ENCODE measurements at places on chromosomes 13 and 19.

DNA sequence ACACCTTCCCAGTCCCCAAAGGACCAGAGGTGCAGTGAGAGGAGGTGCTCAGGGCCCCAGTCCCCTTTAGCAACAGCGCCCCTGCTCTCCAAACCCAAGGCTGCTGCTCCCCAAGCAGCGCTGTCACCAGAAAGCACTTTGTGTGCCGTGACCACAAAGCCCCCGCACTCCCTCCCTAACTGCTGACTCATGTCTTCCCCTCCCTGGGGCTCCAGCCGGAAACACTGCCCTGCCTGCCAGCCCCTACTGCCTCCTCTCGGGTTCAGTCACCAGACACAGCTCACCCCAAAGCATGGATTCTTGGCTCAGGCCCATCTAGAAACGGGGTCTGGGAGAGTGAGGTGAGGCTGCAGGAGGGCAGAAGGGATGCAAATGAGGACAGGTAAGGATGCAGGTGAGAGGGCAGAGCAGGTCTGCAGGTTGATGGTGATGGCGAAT lies 4.9 kb upstream of the TNFSF14 start:
- peak; percentile 90 for DNase-seq

DNA sequence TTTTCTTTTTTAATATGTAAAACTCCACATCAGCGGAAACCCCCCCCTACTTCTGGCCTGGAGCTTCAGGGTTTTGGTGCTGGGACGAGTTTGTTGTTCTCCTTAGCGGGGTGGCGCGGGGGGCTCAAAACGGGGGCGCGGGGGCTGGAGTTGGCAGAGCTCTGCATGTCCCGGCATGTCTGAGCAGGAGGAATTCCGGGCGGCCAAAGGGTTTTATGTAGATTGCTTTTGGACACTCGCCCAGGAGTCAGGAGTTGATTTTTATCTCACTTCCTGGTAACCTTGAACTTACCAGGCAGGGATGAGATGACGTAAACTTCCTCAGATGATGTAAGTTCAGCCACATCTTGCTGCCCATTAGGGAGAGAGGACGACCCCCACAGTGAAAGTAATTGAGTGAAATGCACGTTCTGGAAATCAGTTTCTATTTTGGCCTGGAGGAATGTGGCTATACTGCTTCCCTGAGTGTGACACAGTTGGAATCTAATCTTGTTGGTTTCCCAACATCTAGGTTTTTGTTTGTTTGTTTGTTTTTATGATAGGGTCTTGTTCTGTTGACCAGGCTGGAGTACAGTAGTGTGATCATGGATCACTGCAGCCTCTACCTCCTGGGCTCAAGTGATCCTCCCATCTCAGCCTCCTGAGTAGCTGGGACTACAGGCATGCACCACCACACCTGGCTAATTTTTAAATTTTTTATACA lies 21.0 kb upstream of the GDF15 start:
- DNase-seq: no peak

DNA sequence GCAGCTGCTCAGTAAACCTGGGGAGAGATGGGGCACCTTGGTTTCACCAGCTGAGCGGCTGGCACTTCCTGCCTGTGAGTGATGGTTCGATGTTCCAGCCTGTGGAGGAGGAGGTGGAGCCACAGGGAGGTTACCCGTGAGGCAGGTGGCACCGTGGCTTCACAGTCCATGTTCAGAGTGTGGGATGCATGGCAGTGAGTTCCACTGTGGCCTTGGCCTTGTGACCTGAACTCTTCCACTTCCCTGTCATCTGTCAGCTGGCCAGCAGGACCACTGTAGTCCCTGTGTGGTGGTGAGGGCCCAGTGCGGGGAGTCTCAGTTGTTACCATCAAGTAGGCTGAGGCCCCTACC lies 16.9 kb downstream of the SMARCA4 start:
- DNase-seq: no peak

- peak; percentile 68 for DNase-seq
These were observed 695 bp downstream of the ICAM1 start for GRCh38 chr19:10271543-10272086.

DNA sequence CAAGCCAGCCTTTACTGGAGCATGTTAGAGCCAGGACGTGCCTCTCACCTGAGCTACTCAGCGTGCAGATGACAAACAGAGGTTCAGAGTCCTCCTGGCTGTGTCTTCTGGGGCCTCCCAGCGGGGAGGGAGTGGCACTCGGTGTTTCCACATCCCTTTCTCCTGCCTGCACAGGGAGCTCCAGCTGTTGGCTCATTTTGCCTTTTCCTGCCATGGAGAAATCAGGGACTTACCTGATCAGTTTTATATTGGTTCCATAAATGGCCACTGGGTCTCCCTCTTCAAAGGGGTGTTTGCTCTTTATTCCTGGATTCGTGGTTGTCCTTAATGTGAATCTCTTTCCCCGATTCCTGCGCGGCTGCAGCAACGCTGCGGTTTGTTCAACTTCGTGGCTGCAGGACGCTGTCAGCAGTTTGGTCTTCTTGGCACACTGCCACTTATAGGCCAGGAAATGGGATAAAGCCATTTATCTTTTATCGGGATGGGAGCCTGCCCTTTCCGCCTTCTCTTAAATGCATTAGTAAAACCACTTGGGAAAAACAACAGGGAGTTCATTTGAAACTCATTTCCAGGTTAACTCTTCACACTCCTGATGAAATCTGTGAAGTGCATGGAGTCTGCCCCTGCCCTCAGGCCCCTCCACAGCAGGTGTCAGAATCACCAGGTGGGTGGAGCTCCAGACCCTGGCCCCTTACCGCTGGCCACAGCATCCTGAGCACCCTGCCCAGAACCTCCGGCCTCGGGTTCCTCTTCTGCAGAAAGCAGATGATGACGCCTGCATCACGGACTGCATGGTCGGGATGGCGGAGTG lies 39.8 kb upstream of the MCF2L start:
- DNase-seq: no peak

DNA sequence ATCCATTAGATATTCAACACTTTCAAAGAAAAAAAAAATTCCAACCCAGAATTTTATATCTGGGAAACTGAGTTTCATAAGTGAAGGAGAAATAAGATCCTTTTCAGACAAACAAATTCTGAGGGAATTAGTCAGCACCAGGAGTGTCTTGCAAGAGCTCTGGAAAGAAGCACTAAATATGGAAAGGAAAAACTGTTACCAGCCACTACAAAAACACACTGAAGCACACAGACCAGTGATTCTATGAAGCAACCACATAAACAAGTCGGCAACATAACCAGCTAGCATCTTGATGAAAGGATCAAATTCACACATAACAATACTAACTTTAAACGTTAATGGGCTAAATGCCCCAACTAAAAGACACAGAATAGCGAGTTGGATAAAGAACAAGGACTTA lies 368.4 kb upstream of the MIR17HG start:
- DNase-seq: no peak

- no peak for DNase-seq
These were observed 14.2 kb downstream of the RAB8A start for GRCh38 chr19:16125737-16126495.

DNA sequence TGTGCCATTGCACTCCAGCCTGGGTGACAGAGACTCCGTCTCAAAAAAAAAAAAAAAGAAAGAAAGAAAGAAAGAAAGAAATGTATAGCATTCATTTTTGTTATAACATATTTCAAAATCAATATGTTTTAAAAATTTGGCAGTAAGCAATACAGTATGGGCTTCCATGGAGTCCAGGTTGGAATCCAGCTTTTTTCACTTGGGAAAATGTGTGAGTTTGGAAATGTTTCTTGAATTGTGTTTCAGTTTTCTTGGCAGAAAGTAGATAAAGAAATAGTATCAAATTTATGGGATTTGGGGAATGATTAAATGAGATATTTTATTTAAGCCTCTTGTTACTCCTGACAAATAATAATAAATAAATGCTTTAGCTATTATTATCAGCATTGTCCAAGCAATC lies 225.6 kb downstream of the PCDH9 start:
- no peak for DNase-seq

DNA sequence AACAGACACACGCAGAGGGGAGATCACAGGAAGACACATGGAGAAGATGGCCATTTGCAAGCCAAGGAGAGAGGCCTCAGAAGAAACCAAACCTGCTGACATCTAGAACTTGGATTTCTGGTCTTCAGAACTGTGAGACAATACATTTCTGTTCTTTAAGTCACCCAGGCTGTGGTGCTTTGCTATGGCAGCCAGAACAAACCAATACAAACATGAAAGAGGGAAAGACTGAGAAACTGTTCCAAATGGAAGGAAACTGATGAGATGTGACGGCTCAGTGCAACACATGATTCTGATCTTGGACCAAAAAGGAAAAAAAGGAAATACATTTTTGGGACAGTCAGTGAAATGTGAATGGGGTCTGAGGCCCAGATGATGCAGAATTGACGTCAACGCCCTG lies 30.2 kb upstream of the SACS start:
- DNase-seq: no peak

- DNase-seq: no peak
These were observed 100.9 kb downstream of the FOXO1 start for GRCh38 chr13:40565282-40566148.

DNA sequence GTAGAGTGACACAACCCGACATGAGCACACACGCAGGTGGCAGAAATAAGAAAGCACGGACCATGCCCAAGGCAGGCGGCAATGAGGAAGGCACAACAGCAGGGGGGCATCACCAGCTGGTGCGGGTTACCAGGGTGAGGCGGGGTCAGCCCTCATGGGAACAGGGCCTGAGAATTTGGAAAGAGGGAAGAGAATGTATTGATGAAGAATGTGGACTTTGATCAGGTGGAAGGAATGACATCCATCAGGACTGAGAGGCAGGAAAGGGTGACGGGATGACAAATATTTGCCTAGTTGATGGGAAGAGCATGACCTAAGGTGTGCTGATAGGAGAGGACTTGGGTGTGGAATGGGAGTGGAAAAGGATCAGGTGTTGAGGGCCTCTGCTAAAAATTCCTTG lies 177.5 kb downstream of the ABCC4 start:
- DNase-seq: no peak

GRCh38 chr13:97413694-97414093 lies 20.3 kb upstream of the RAP2A start:
- DNase-seq: no peak

- DNase-seq: no peak
These were observed 9.3 kb downstream of the ZNF780A start for GRCh38 chr19:40081411-40081810.

DNA sequence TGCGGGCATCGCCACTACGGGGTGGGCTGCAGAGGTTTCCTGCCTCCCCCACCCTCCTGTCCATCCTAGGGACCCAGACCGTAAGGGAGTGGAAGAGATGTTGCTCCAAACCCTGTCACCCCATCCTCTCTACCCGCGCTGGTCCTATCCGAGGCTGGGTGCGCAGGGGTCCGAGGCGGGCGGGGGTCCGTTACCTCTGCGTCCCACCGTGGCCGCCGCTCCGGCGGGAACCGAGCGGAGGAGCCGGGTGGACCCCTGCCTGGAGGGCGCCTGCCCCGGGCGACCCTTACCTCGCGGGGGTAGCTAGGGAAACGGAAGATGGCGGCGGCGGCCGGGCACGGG lies at the start of gene DGKH:
Gene DGKH, plus strand, starts transcription at position 307 of the 342 bp plus-strand sequence. CDS start 126 bp downstream, outside the sequence.
- DNase-seq: no peak

- peak; percentile 80 for DNase-seq
These were observed 730 bp downstream of the NRTN start for GRCh38 chr19:5805462-5806132.

DNA sequence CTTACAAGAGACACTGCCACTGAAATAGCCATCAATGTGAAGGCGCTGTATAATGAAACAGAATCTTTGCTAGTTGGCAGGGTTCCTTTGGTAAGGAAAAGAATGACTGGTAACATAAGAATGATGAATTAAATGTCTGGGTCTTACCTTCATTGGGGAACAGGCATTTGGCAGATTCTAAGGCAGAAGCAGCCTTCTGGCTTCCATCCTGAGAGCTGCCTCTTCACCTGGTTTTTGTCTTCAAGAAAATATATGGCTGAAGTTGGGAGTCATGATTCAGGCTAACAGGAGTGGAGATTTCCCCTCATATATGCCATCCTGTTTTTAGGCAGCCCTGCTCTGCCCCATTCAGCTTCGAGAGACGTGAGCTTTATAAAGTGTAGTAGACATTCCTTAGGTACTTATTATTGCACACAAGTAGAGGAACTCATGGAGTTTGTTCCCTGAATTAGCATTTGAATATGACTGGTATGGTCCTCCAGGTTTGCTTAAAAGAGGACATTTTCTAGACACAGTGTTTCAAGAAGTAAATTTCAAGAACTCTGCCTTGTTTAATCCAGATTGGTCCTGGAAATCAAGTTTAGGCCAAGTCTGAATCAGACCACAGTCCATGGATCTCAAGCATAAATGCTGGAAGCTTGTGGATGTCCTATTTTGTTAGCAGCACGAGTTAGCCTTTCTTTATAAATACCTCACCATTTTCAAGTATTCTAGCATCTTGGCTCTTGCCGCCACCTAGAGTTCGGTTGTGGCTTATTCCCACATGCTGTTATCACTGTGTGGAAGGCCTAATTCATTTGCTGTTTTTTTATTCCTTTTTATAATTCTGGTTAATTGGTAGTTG lies 56.2 kb upstream of the AKAP11 start:
- DNase-seq: peak; percentile 17

GRCh38 chr13:85724546-85725432 lies 74.4 kb downstream of the SLITRK6 start:
- DNase-seq: no peak

- peak; percentile 91 for DNase-seq
These were observed 2.0 kb downstream of the OLFM2 start for GRCh38 chr19:9934132-9934950.

- no peak for DNase-seq
These were observed 18.6 kb upstream of the STRN4 start for GRCh38 chr19:46764817-46765291.

GRCh38 chr13:113137691-113138298 lies 15.2 kb downstream of the F10 start:
- no peak for DNase-seq

DNA sequence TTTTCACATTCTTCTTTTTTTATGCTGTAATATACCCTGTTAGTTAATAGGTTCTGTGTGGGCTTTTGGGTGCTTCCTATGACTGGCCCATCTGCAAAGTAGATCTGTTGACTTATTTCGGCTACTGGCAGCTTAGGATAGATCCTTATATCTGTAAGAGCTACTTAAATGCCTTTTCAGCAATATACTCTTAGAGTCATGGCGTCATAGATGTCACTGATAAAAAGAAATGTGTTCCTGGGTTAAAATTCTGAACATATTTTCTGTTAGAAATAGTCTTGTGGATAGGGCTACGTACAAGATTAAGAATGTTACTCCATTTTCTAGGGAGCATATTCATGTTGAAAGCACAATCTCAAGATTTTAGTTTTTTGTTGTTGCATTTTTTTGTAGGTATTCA lies 4.7 kb downstream of the AKAP11 start:
- DNase-seq: no peak

GRCh38 chr13:71536201-71536600 lies 330.8 kb downstream of the DACH1 start:
- DNase-seq: no peak
